Neuronal stem cell (in vitro differentiated cells): ENCODE measurements at places on chromosomes 2 and 18.

DNA sequence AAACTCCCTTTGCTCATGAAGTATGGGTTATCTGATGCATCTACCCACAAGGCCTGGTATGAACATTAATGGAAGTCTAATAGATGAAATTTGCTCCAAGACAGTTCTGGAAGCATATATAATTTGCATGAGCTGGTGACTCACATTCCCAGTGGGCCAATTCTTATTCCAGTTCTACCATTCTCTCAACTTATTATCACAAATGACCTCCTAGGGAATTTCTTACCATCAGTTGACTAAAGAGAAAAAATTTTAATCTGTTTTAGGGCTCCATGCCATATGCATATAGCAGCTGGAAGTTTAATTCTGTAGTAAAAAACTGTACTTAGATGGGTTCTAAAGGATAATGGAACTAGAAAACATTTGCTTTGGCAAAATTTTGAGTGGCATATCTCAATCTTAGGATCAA is 165.2 kb upstream of the COL3A1 start:
- no peaks in the 10 kb centered on the region for H3K36me3 ChIP-seq
- DNase-seq = no peak
- no peaks in the 10 kb centered on the region for H3K27me3 ChIP-seq

DNA sequence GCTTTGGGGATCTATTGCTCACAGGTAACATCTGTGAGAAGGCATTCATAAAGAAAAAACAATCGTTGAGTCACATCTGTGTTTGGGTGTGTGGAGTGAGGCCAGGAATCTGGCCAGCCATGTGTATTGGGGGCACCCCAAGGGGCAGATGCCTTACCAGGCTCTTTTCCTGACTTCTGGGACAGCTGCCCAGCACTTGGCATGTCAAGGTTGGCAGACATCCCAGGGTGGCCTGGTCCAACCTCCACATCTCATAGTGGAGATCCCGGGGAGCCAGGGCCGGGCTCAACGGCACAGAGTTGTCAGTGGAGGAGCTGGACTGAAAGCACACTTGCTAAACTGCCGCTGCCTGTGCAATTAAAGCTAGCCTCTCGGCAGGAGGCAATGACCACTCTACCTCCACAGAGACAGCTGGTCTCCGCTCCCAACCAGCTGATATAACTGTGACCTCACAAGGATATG is 75.3 kb upstream of the MGAT4A start:
- H3K36me3 ChIP-seq = no peaks in the 10 kb centered on the region
- no peak overlapping the region for H3K4me3 ChIP-seq
- H3K27me3 ChIP-seq = peaks cover 2% of the 10 kb centered on the region
- H3K4me1 ChIP-seq = peaks cover 4% of the 10 kb centered on the region

DNA sequence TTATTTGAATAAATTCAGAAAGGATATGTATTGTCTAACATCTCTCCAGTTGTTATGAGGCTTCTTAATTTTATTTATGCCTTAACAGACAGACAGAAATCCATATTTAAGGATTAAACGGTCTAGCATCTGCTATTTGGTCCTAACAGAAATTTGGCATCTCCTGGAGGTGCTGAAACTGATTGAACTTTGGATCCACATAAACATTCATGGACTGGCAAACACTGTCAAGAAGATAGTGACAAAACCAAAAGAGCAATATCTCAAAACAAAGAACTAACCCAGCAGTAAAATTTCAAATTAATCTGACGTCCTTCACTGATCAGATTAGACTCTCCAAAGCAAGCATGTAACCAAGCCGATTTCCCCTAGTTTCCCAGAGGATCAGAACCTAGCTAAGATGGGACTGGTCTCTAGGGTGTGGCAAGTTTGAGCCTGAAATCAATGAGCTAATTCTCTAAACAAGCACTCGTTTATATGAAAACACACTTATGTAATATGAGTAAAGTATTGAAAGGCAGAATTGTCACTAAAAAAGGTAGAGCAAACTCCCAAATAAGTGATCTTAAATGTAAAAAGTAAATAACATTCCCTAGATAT is 139.5 kb downstream of the NOL4 start:
- H3K36me3 ChIP-seq = no peaks in the 10 kb centered on the region
- no peak overlapping the region for H3K4me3 ChIP-seq
- no peaks in the 10 kb centered on the region for H3K4me1 ChIP-seq
- H3K27me3 ChIP-seq = no peaks in the 10 kb centered on the region
- DNase-seq = no peak
- no peak overlapping the region for H3K27ac ChIP-seq

DNA sequence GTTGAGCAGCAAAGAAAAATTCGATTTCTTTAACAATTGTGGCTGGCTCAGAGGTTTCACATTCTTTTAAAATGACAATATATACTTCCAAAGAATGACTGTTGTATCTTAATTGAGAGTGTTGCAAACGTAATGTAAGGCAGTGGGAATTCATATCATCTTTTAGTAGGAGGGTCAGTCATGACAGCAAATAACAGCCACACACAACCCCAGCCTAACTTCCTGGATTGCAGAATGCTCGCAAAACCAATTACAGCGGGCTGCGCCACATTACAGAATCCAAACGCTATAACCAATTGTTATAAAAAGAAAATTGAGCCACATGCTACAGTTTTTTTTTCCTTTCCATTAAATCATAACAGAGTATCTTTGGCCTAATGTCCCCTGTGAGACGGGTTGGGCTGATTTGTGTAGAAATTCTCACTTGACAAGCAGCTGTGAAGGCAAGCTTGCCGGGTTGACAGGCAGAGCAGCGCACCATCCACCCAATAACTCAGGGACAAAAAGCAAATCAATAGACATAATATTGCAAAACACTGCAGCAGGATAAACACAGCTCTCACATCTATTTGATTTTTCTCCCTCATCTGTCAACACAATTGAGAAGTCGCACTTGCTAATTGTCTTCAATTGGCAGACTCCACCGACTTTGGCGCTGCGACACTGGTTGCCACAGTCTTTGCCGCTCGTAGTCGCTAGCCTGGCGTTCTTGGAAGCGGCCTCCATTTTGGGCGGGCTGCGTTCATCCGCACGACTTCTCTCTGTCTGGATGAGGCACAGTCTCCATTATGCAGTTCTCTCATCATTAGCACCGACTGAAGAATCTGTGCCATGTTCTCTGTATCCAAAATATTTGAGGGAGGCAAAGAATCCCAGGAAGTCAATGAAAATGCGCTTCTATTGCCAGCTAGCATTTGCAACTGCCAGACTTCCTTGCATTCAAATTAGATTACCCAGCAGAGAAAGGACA is 95.0 kb upstream of the CCDC68 start:
- no peak for DNase-seq
- no peaks in the 10 kb centered on the region for H3K36me3 ChIP-seq
- H3K4me3 ChIP-seq = no peak overlapping the region

DNA sequence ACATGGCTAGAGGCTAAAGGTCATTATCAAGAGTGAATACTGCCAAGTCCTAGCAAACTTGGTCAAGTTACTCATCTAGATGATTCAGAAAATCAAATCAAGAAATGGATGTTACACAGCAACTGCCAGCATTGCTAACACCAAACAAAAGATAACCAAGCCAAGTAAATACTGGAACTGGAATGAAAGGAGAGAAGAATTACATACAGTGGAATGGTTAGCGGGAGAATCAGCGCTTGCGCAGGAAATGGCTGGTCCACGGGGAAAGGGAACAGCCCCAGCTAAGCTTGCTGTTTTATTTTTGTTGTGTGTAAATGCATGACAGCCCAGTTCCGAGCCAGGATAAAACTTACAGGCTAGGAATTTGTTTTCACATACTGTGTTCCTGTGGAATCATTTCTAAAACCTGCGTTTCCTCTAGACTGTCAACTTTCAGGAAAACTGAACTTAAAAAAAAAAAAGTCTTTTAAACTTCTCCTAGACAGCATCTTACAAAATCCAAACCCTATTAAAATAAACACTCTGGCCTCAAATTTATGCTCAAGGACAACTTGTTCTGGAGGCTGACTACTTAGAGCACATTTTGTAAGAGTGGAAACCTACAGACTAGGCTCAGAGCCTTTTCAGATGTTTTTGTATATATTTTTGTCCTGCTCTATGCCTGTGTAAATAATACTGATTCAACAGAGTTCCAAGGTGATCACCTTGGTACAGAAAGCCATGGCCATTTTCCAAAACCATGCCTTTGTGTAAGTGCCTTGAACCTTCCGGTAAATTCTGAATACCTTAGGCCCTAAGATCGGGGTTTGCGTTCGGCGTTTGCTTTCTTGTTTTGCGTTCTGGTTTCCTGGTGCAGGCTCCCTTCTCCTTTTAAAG is 30.7 kb upstream of the TXNDC2 start:
- no peak overlapping the region for H3K4me3 ChIP-seq
- no peaks in the 10 kb centered on the region for H3K4me1 ChIP-seq
- no peaks in the 10 kb centered on the region for H3K36me3 ChIP-seq

- H3K27ac ChIP-seq = no peak overlapping the region
- no peak for DNase-seq
- H3K27me3 ChIP-seq = no peaks in the 10 kb centered on the region
- H3K4me1 ChIP-seq = no peaks in the 10 kb centered on the region
Measured at GRCh38 chr2:161028581-161028980, 131.6 kb upstream of the TANK start.

- no peak overlapping the region for H3K27ac ChIP-seq
- peaks cover 2% of the 10 kb centered on the region for H3K4me1 ChIP-seq
- no peak overlapping the region for H3K4me3 ChIP-seq
Measured at GRCh38 chr18:68467957-68468356, 247.0 kb downstream of the TMX3 start.

- H3K4me1 ChIP-seq = peaks cover 2% of the 10 kb centered on the region
- H3K27ac ChIP-seq = no peak overlapping the region
- H3K36me3 ChIP-seq = no peaks in the 10 kb centered on the region
- H3K4me3 ChIP-seq = no peak overlapping the region
Measured at GRCh38 chr2:39723946-39724827, 54.9 kb downstream of the THUMPD2 start.

DNA sequence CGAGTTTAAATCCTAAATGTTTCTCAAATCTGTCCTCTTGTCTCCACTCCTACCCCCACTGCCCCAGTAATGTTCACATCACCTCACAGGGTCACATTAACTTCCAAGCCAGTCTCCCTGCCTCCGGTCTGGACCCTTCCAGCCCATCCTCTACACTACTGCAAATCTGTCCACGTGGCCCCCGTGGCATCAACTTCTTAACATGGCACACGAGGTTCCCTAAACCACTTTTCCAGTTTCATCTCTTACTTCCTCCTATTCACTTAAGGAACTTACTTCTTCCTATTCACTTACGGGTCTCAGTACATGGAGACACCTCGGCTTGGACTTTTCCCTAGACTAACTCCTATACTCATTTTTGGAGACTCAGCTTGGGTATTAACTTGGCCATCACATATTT is 27.0 kb downstream of the MRPL33 start:
- DNase-seq = no peak
- no peaks in the 10 kb centered on the region for H3K27me3 ChIP-seq
- H3K27ac ChIP-seq = no peak overlapping the region
- H3K36me3 ChIP-seq = no peaks in the 10 kb centered on the region
- peaks cover 25% of the 10 kb centered on the region for H3K4me1 ChIP-seq

GRCh38 chr18:50071397-50071796 is 123.5 kb downstream of the MYO5B start:
- H3K27ac ChIP-seq = no peak overlapping the region
- no peaks in the 10 kb centered on the region for H3K36me3 ChIP-seq
- peaks cover 1% of the 10 kb centered on the region for H3K4me1 ChIP-seq
- no peak overlapping the region for H3K4me3 ChIP-seq

GRCh38 chr18:35624146-35624545 is 42.6 kb downstream of the GALNT1 start:
- no peak overlapping the region for H3K4me3 ChIP-seq
- peaks cover 5% of the 10 kb centered on the region for H3K36me3 ChIP-seq
- no peak for DNase-seq
- no peaks in the 10 kb centered on the region for H3K27me3 ChIP-seq

DNA sequence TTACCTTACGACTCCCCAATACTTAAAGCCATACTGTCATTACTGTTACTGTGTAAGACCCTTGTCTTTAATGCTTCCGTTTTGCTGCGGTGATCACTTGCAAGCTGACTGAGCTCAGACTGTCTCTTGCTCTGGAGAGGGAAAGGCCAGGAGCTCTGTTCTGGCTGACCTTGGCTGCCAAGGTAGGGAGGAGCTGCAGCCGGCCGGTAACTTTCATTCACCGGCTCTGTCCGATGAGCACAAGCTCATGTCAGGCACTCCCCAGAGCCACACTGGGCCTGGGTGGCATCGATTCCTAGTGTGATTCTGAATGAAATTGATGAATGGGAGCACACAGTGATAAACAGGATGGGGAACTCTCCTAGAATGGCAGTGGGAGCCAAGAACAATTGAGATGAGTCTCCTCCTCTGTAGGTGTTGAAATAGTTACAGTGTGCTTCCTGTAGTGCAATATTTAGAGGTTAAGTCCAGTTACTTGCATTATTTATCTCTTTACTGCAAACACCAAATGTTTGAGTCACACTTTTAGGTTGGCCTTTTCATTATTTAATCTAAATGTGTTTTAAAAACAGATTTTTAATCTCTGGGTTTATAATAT is 100.9 kb downstream of the ATP9B start:
- no peaks in the 10 kb centered on the region for H3K27me3 ChIP-seq
- H3K4me1 ChIP-seq = no peaks in the 10 kb centered on the region

GRCh38 chr2:222734703-222735014 is 63.2 kb downstream of the MOGAT1 start:
- peaks cover 3% of the 10 kb centered on the region for H3K4me1 ChIP-seq
- H3K4me3 ChIP-seq = no peak overlapping the region
- no peaks in the 10 kb centered on the region for H3K36me3 ChIP-seq
- H3K27me3 ChIP-seq = no peaks in the 10 kb centered on the region

GRCh38 chr2:19801367-19802080 is 100.3 kb downstream of the TTC32 start:
- no peaks in the 10 kb centered on the region for H3K36me3 ChIP-seq
- no peaks in the 10 kb centered on the region for H3K27me3 ChIP-seq
- DNase-seq = no peak
- no peaks in the 10 kb centered on the region for H3K4me1 ChIP-seq
- H3K27ac ChIP-seq = no peak overlapping the region

GRCh38 chr2:9095690-9096089 is 92.2 kb upstream of the MBOAT2 start:
- H3K36me3 ChIP-seq = no peaks in the 10 kb centered on the region
- DNase-seq = no peak
- peaks cover 1% of the 10 kb centered on the region for H3K4me1 ChIP-seq
- no peak overlapping the region for H3K27ac ChIP-seq
- no peak overlapping the region for H3K4me3 ChIP-seq
